ENCODE measurements at places on chromosomes 1 and 21. TPM values are rescaled to one million over a fixed set of nuclear protein-coding genes. Genes with fewer than 3 reads are reported as not detected.

Gene SIM2
- not detected for total RNA-seq

Gene MARK1
- total RNA-seq: 1.6 TPM

Gene SLC35D1
- 25.0 TPM for total RNA-seq

Gene CYP4B1
- total RNA-seq: not detected

Gene ACTL8
- total RNA-seq: not detected

Gene ADAM30
- under 0.01 TPM for total RNA-seq

Gene TMEM52
- 0.43 TPM for total RNA-seq

Gene RPAP2
- total RNA-seq: 9.9 TPM

Gene TCHHL1
- total RNA-seq: not detected

Gene CD53
- total RNA-seq: not detected

Gene TGFB2
- 28.0 TPM for total RNA-seq

Gene CFAP141
- total RNA-seq: not detected

Gene SSBP3
- total RNA-seq: 15.1 TPM

Gene PRR9
- total RNA-seq: not detected

Gene CYP4A22
- not detected for total RNA-seq

Gene TLR5
- total RNA-seq: not detected

Gene C1orf53
- 5.6 TPM for total RNA-seq

Gene OR2T27
- not detected for total RNA-seq

Gene SYPL2
- 4.5 TPM for total RNA-seq

DNA sequence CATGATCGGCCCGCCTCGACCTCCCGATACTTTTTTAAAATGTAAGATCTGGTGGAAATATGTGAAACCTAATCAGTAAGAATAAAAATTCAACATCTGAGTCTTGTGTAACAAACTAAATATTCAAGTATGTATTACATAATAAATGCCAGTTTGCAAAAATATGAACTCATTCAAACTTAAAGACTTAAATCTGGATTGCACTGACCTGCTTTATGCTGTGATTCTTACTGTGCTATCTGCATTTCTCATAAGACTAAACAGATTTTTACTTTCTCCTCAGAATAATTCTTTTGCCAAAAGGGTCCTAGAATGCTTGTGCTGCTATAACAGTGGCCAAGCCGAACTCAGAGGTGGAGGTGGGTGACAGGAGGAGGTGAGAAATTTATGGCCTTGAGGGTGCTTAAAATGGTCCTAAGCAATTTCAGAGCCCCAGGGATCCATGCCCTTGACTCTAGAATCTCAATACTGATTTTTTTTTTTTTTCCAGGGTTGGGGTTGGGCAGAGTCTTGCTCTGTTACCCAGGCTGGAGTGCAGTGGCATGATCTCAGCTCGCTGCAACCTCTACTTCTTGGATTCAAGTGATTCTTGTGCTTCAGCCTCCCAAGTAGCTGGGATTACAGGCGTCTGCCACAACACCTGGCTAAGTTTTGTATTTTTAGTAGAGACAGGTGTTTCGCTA, 38.2 kb downstream of the IL23R start:
- DNase-seq: no peak

GRCh38 chr1:28921286-28921869, 7.0 kb downstream of the EPB41 start:
- no peak for DNase-seq

DNA sequence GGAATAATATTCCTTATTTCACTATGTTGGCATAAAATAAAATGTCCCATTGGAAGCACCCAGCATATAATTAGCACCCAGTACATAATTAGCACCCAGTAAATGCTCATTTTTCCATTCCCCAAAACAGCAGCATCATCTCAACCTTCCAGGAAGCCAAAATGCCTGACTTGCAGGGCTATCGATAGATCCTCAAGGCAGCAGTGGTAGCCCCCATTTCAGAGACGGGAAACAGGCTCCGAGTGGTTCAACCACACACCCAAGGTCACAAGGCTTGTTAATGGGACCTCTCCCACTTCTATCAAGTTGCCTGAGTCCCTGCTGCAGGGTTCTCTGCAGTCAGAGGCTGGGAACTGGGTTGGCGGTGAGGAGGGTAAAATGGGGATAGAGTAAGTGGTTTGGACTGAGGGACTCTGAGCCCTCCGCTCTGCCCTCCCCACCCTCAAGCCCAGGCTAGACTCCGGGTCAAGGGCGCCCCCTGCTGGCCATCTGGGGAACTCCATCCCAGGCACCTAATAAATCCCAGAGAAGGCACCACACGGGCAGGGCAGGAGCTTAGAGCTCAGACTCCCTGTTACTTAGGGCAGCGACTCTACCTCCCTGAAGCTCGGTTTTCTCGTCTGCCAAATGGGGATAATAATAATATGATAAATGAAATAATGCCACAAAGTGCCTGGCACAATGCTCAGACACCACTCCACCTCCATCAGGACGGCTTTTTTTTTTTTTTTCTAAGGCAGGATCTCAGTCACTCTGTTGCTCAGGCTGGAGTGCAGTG, 21.9 kb upstream of the LAPTM5 start:
- peak; percentile 73 for DNase-seq

- DNase-seq: peak; percentile 37
Observed at GRCh38 chr21:37061926-37062592, 10.8 kb downstream of the PIGP start.

DNA sequence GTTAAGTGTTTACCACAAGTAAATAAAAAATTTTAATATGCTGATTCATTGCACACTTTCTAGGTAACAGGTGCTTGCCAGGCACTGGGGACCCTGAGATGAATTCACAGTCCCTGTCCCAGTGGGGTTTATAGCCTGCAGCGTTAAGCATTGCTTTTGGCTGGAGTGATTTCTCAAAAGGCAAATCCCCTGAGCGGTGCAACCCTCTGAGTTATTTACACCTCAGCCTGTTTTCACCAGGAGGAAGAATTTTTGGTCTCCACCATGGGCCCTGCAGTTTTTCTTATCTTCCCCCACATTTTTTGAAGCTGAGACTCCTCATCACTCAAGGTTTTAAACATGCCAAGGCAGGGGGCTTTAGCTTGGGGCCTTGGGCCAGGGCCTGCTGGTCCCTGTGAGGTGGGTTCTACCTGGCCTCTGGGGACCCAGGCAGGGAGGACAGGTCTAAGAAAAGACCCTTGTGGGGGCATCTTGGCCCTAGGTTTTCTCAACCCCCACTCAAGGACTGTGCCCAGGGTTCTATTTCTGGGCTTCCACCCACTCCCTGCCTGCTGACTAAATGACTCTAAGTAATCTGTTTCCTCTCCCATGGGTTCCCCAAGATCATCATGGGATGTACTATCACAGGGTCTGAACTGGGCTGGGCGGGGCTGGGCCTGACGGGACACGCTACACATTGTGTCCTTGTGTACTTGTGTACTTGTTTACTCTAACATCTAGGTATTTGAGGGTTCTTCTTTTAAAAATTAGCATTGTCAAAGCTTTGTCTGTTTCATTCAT, 10.2 kb upstream of the CHIT1 start:
- no peak for DNase-seq

DNA sequence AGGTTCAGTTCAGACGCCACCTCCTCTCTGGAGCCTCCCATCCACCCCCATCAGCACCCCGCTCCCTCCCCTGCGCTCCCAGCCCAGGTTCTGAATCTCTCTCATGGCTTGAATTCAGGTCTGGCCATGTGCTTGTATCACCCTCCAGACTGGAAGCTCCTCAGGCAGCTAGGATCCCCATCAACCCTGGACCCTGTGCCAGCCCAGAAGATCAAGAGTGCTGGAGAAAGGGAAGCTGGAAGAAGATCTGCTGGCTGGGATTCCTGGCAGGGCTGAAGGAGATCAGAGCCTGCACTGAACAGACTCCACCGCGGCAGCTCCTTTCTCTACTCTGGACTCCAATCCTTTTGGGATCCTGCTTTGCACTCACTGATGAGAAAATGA, 11.7 kb upstream of the TINAGL1 start:
- no peak for DNase-seq

- DNase-seq: no peak
Observed at GRCh38 chr1:195617106-195617505, 991.1 kb downstream of the KCNT2 start.

GRCh38 chr1:221916176-221916575, 174.3 kb upstream of the DUSP10 start:
- DNase-seq: no peak

GRCh38 chr1:32219022-32219421, 3.1 kb downstream of the TMEM234 start:
- DNase-seq: peak; percentile 75

- no peak for DNase-seq
Observed at GRCh38 chr1:112687785-112688496, 13.5 kb downstream of the MOV10 start.

DNA sequence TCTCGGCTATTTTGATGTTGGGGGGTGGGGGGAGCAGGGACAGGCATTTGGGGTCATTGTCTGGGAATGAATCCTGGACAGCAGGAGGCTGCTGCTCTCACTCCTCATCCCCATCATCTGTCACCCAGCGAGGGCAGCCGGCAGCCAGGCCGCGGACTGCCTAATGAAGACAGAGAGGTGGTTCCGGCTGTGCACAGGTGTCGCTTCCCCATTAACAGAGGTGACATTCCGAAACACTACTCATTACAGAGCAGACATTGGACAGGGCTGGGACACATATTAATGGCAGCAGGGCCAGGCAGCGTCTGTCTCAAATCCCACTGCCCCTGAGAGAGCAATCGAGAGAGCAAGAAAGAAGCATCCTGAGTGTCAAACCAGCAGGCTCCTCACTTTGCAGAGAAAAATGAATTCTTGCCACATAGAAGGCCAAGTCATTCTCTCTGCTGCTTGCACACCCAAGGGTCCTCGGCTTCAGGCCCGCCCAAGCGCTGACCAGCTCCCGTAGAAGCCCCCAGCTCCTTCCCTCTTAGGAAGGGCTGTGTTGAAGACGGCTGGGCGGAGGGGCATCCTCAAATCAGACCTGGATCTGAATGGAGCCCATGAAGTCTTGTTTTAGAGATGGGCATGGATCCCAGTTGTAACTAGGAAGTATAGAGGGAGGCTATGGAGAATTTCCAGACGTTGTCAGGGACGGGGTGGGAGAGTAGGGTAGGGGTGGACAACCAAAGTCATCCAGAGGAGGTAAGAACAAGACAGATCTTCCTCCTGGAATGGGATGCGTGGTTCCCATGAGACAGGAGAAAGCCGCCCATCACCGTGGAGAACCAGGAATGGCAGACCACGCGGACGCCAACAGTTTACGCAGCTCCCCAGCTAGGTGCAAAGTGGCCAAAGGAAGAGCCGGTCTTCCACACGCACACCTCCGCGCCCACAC, 8.2 kb upstream of the LEMD1 start:
- DNase-seq: no peak

DNA sequence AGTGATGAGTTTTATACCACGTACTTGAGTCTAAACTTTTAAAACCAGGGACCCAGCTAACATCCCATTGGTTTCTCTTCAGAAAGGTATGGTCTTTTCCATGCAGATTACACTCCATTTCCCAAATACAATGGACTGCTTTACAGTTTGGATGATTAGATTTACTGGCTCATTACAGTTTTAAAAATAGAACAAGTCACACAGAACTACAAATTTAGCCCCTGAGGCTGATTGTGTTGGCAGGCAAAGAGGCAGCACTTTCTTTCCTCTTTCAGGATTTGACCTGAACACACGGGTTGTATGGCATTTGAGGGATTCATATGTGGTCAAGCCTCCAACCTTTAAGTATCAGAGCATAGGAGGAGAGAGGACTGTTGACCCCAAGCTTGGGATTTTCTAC, 21.8 kb upstream of the VTCN1 start:
- no peak for DNase-seq

- peak; percentile 54 for DNase-seq
Observed at GRCh38 chr1:192809307-192810252, 741 bp downstream of the RGS2 start.

- no peak for DNase-seq
Observed at GRCh38 chr1:196690582-196690981, 38.7 kb downstream of the CFH start.

- DNase-seq: no peak
Observed at GRCh38 chr1:15531682-15532081, 5.0 kb downstream of the DNAJC16 start.

- no peak for DNase-seq
Observed at GRCh38 chr1:196538473-196538872, 69.8 kb downstream of the KCNT2 start.

DNA sequence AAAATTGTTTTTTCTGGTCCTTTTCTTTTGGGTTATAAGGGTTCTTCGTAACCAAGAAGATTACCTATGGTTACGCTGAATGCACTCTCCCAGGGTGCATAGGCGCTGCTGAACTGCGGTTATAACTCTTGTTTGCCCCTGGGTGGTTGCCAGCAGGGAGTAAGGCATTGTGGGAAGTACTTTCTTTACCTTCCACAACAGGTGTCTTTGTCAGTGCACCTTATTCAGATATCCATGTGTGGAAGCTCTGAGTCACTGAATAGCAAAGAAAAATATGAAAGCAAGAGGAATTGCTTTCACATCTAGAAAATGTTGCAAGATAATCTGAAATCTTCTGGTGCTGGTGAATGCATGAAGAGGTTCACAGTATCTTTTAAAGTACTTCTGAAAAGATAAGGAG, 124.4 kb upstream of the CACYBP start:
- no peak for DNase-seq

- no peak for DNase-seq
Observed at GRCh38 chr1:153760440-153760839, 14.8 kb upstream of the SLC27A3 start.

GRCh38 chr1:18743233-18743632, 112.6 kb downstream of the PAX7 start:
- no peak for DNase-seq

GRCh38 chr1:215568299-215568692, 1.2 kb downstream of the KCTD3 start:
- peak; percentile 80 for DNase-seq

DNA sequence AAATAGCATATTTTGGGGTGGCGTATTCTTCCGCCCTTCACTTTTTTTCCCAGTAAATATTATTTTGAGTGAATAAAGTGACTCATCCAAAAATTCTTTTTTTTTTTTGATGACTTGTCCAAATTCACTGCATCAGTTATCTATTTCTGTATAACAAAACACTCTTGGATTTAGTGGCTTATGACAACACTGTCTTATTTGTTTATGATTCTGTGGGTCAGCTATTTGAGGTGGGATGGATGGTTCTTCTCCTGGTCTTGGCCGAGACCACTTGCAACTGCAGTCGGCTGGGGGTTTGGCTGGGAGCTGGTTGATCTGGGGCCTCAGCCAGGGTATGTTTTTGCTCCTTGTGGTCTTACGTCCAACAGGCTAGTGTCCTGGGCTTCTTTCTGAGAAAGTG, 39.9 kb upstream of the SRSF10 start:
- DNase-seq: peak; percentile 71

GRCh38 chr21:34592120-34592955, 22.6 kb downstream of the RCAN1 start:
- DNase-seq: peak; percentile 90

GRCh38 chr1:211667065-211667617, 8.3 kb downstream of the NEK2 start:
- DNase-seq: no peak

DNA sequence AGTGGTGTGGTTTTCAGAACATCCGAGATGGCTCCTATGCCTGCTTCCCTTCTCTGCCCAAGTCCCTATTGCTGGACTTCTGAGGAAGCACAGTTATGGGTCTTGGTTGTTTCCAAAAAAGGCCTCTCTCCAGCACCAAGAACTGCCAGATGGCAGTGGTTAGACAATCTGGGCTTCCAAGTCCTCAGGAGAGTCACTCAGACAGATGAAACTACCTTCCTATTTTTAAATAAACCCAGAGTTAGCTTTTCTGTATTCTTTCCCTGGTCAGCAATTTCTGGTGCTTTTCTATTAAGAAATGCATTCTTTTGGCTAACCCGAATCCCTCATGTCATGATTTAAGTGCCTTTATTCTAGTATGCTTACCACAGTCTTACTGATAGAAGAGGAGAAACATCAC, 245.9 kb downstream of the PRDM2 start:
- no peak for DNase-seq

- no peak for DNase-seq
Observed at GRCh38 chr1:37922767-37923550, 23.9 kb downstream of the INPP5B start.

All from fibroblast of villous mesenchyme (primary cell).